ENCODE measurements at places on chromosomes 1 and 21.

- no peak for DNase-seq
Observed at GRCh38 chr1:154745750-154746425, 124.2 kb downstream of the KCNN3 start.

DNA sequence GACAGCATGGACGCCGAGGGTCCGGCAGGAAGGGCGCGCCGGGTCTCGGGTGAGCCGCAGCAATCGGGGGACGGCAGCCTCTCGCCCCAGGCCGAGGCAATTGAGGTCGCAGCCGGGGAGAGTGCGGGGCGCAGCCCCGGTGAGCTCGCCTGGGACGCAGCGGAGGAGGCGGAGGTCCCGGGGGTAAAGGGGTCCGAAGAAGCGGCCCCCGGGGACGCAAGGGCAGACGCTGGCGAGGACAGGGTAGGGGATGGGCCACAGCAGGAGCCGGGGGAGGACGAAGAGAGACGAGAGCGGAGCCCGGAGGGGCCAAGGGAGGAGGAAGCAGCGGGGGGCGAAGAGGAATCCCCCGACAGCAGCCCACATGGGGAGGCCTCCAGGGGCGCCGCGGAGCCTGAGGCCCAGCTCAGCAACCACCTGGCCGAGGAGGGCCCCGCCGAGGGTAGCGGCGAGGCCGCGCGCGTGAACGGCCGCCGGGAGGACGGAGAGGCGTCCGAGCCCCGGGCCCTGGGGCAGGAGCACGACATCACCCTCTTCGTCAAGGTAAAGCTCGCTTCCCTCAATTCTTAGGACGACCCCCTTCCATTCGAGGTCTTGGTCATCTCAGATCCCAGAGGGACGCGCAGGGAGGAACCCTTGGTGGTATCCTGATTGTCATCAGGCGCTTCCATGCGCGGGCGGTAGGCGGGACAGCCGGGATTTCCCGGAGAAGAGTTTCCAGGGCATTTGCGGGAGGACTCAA, 1.6 kb downstream of the CLIC6 start:
- DNase-seq, result no peak

- no peak for DNase-seq
Observed at GRCh38 chr1:67262735-67263134, 44.9 kb upstream of the IL12RB2 start.

- DNase-seq, result no peak
Observed at GRCh38 chr1:2425892-2426291, 13.5 kb upstream of the PEX10 start.

- DNase-seq, result no peak
Observed at GRCh38 chr1:165054627-165055026, 301.9 kb downstream of the LMX1A start.

GRCh38 chr1:101128211-101128727, 102.7 kb upstream of the DPH5 start:
- peak; percentile 13 for DNase-seq

DNA sequence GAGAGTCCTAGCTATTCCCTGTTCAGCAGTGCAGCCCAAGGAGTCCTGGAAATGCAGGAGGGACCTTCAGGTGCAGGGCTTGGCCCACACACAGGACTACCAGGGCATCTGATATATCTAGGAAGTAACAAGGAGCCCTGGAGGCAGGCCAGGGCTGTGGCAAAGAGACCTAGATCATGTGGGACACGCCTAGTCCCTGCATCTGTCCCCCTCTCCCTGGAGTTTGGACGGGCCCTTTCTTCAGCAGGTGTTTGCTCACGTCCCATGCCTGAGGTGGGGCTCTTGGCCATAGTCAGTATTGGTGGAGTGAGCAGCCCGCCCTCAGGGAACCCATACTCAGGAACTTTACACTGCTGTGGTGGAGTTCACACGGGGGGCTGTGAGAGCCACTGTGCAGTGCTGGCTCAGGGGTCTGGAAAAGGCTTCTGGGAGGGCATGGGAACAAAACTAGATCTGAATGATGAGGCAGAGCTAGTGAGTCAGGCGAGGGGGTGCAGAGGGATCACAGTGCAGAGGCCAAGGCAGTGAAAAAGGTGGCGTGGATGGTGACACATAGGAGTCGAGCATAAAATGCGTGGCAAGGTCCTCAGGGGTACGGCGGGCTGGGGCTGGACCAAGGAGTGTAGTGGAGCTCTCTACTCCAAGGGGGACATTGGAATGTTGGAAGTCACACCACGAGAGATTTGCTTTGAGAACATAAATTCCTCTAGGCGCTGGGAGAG, 25.6 kb downstream of the TMEM53 start:
- DNase-seq, result no peak

GRCh38 chr1:76843821-76844464, 23.3 kb upstream of the ST6GALNAC5 start:
- DNase-seq, result no peak

DNA sequence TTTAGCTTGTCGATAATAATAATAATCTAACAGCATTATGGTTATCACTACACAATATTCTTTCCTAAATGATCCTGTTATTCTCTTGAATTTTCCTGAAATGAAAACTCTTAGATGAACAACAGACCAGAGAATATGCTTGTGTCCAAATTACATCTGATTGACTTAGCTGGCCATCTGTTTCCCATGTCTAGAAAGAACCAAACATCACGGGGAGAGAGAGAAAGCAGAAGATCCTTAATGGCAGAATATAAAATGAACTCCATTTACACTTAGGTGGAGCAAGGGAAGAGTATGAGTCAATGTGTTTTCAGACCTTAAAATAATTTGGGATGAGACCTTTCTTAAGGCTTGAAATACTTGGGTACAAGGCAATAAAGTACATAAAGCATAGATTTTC, 162.2 kb downstream of the DSCAM start:
- DNase-seq, result no peak

- DNase-seq, result no peak
Observed at GRCh38 chr21:18164933-18165332, 79.7 kb upstream of the CHODL start.

DNA sequence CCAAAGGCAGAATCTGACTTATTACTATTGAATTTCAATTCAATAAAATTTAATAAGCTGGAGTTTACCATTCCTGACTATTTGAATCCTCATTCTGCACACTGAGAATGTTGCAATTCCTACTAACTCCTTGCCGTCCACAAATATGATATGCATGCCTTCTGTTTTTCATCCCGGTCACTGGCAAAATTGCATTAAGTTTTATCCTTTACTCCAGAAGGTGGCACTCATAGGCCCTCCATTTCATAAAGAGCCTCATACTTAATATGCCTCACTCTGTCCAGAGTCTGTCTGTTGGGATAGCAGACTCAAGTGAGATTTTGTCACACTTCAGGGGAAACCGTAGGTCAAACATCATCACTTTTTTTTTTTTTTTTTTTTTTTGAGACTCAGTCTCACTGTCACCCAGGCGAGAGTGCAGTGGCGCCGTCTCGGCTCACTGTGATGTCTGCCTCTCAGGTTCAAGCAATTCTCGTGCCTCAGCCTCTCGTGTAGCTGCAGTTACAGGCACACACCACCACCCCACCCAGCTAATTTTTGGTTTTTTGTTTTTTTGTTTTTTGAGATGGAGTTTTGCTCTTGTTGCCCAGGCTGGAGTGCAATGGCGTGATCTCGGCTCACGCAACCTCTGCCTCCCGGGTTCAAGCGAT, 27.3 kb downstream of the F11R start:
- no peak for DNase-seq

DNA sequence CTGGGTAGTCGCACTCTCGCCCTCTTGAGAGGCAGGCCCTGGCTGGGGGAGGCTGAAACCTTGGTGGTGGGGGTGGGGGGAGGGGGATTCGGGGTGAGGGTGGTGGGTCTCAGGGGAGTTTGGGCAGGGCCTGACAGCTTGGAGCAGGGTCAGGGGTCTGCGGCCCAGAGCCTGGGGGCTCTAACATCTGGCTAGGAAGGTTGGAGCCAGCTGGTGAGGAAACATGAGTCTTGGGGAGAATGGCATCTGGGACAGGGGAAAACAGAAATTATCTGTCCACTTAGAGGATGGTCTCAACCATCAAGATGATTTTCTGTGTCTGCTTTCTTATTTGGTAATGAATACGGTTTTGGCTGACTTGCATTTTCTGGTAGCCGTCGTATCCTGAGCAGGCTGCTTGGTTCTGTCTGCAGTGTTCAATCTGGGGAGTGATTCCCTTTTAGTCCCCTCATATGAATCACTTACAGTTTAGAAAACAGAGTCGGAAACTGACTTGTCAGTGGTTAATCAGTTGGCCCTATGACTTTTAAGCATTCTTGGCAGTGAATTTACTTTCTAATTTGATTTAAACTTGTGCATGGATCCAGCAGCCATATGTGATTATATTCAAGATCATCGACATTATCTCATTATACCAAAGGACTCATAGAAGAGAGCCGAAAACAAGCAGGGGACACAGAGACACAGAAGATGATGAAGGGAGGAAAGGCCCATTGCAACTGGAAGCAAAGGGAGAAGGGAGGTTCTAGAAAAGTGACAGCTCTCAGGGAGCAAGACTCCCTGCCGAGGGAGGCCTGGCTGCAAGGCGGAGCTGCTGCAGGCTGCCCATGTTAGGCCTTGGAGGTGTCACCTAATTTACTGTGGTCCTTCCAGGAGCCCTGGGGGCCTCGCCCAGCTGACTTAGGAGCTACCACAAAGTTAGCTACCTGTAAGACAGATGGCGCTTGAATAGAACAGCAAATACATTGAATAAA, 237.6 kb downstream of the SDCCAG8 start:
- DNase-seq, result no peak

DNA sequence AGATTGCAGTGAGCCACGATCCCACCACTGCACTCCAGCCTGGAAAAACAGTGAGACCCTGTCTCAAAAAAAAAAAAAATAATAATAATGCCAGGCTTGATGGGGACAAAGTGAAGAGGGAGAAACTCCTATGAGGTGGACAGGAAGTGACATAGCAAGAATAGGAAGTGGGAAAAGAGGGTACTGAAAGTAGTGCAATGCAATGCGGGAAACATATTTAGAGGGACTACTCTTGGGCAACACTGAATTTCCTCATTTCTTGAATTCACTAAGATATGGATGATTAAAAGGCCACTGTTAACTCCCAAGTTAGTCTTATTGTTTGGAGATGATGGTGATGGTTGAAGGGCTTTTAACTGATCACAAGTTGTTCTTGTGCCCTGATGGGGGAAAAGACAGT, 21.6 kb upstream of the KCNA2 start:
- no peak for DNase-seq

DNA sequence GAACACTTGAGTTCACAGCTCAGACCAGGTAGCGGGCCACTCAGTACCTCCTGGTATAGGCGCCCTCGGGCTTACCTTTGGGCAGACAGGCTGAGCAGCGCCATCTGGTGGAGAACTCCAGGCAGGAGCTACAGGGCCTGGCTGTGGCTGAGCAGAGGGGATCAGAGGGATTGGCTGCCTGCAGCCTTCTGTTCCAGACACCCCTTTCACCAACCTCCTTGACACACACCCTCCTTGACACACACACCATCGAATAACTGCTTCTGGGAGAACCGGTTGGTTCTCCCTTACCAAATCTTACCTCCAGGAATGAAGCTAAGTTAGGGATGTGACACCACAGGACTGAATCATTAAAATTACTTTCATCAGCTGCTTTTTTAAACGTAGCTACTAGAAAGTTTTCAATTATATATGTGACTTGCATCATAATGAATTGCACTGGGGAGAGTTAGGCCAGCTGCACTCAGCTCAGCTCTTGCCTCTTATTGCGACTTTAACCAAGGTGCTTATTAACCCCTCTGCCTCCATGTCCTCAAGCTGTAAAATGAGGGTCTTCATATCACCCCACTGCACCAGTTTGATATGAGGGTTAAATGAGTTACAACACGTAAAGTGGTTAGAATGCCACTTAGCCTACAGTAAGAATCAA, 6.6 kb downstream of the LIN28A start:
- DNase-seq, result peak; percentile 79

DNA sequence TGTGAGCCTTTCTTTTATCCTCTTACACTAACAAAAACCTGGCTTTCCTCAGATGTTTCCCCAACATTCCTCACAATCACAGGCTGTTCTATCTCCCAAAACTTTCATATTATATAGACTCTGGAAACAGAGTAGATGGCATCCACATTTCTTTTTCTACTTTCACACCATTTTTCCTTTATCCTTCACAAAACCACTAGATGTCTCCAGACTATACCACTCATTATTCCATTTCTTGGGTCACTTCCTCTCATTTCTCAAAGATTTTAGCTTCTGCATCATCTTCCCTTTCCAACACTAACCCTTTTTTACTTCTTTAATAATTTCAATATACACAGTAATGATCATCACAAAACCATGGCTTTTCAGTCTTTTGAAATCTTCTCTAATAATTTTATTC, 286.0 kb upstream of the DEPDC1 start:
- DNase-seq, result no peak

GRCh38 chr1:109975718-109976117, 8.8 kb upstream of the AHCYL1 start:
- DNase-seq, result no peak

- DNase-seq, result no peak
Observed at GRCh38 chr21:32174819-32175218, 104.0 kb downstream of the MIS18A start.

DNA sequence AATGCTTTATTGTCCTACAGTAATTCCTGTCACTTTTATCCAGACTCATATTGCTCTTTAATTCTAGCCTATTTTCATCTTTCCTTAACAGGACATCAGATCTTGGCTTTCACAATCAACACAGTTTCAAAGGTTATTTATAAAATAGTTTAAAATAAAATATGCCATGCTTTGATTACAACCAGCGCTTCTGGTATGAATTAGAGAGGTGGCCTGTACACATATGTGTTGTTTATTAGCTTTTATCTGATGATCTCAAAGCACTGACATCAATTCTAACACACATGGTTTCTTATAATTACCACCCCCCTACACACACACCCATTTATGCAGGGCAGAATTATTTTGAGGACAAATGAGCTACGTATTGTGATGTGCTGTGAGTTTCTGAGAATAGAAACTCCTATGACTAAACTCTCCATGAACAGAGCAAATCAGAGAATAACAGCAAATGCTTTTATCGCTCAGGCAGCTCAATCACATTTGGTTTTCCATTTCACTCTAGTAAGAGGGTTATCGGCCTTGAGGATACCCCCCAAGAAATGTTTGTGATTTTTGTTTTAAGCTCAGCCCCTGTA, 18.0 kb downstream of the CD247 start:
- no peak for DNase-seq

DNA sequence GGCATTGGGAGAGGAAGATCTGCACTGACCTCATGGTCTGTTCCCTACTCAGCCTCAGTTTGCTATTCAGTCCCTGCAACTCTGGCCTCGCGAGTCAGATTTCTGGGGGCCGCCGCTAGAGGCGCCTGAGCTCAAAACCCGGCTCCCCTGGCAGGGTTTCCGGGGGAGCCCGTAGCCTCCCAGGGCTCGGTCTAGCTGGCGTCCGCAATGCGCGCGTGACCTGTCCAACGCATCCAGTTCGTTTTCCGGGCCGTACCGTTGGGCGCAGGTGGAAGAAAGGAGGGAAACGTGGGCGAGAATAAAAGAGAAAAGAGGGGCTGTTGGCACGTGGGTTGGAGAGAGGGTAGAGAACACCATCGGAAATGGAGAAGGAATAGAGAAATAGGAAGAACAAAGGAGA, at the start of gene ADAM30:
Gene ADAM30 (minus strand): TSS at position 213 of the 400 bp plus-strand sequence. CDS start 179 bp downstream, at position 34.
- DNase-seq, result no peak
